ENCODE measurements at places on chromosomes 12 and 14. TPM values are rescaled to one million over a fixed set of nuclear protein-coding genes. Genes with fewer than 3 reads are reported as not detected.

DNA sequence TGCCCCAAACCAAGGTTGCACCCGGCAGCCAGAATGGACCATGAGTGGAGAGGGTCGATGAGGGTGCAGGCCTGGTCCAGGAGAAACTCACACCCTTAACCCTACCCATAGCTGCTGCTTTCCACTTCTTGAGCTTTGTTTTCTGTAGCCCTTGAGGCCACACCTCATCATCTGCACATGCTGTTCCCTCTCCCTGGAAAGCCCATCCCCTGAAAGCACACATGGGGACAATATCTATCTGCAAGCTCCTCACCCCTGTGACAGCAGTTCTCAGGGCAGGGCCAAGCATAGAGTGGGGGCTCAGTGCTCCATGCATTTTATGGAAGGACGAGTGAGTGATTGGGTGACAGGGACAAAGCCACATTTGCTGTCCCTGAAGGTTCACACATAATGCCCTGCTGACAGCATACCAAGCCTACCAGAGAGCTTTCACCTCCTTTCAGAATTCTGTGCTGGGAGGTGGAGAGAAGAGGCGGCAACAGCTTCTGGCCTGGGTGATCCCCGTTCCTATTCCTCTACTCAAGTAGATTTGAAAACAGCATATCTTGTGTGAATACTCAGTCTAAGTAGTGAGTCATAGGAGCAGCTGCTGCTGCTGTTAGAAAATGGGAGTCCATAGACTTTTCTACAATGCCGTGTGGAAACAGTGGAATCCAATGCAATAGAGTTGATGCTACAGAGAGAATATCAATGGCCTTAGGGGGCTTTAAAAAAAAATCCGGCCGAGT lies 44.6 kb downstream of the SRGAP1 start:
- no peak for DNase-seq
- H3K4me1 ChIP-seq: no peaks in the 10 kb centered on the region
- H3K36me3 ChIP-seq: 0 out of 2 replicates have a peak, but pooled peaks cover 4% of the 10 kb centered on the region

GRCh38 chr14:93044121-93044520 lies 71.6 kb downstream of the ITPK1 start:
- no peaks in the 10 kb centered on the region for H3K27me3 ChIP-seq
- peaks cover 96% of the 10 kb centered on the region for H3K4me1 ChIP-seq
- peak overlapping the region; percentile 99 for H3K27ac ChIP-seq
- H3K4me3 ChIP-seq: peak overlapping the region; percentile 38

The GARIN6 gene
- total RNA-seq: not detected

The DCD gene
- not detected for total RNA-seq

DNA sequence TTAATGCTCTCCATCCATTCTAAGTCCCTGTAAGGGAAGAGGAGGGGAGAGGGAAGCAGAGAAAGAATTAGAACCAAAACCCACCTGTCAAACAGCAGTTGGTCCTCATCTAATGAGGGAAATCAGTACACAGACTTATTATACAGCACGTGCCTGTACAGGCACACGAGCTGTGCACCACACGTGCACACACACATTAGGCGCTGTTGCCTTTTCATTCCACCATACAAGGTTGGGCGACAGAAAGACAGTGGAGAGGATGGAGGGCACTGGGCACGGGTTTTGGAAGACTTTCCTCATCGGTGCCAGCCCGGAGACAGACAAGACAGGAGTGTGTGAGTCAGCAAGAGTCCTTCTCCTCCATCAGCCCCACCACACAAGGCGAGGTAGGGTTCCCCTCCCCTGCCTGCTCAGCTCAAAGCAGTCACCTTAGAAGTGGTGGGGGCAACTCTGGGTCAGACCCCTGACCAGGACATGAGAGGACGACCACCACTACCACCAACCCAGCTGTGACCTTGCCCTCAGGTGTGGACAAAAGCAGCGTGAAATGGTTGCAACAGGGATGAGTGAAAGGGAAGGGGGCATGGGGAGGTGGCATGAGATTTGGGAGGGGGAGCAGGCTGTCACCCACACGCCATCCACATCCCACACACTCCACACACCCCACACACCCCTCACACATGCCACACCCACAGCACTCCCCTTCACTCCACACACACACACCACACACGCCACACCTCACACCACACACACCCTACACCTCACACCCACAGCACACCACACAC lies 80.7 kb downstream of the ACTN1 start:
- no peak for DNase-seq
- no peaks in the 10 kb centered on the region for H3K4me1 ChIP-seq
- no peaks in the 10 kb centered on the region for H3K27me3 ChIP-seq

DNA sequence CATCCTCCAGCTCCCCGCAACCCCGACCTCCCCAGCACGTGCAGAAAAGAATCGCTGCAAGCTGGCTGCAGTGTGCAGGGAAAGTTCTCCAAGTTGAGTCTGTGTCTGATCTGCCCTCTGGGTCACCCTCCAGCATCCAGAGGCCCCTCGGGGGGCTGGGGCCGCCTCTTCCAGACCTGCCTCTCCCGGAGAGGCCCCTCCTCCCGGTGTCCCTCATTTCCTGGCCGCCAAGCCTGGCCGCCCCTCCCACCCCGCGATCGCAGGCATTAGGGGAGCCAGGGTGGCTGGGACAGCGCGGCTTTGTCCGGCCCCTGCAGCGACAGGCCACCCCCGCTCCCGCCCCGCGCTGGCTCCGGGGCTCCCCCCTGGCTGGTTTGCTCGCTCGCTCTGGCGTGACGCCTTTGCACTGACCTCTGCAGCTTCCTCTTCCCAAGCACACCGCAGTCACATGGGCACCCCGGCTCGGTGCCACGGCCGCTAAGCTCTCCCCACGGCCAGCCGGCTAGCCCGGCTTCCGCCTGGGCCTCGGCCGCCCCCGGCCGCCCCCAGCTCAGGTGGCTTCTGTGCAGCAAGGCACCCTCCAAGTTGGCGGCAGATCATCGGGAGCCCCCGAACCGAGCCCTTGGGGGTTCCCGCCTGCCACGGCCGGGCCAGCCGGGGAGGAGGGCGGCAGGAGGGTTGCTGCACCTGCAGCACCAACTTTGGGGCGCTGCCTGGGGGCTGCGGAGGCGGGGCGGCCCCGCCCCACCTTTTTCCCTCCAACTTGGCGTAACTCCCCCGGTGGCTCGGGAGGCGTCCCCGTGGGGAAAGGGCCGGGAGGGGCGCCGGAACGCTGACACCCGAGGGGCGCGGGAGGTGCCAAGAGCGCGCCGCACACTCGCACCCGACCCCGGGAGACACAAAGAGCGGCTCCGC lies 43.7 kb downstream of the KDM2B start:
- no peak overlapping the region for H3K27ac ChIP-seq
- H3K4me1 ChIP-seq: peaks cover 10% of the 10 kb centered on the region
- H3K36me3 ChIP-seq: no peaks in the 10 kb centered on the region
- peak overlapping the region; percentile 81 for H3K4me3 ChIP-seq
- DNase-seq: peak; percentile 83

GRCh38 chr14:59761851-59762250 lies 108.7 kb downstream of the RTN1 start:
- no peaks in the 10 kb centered on the region for H3K4me1 ChIP-seq
- no peak for DNase-seq
- no peaks in the 10 kb centered on the region for H3K27me3 ChIP-seq

DNA sequence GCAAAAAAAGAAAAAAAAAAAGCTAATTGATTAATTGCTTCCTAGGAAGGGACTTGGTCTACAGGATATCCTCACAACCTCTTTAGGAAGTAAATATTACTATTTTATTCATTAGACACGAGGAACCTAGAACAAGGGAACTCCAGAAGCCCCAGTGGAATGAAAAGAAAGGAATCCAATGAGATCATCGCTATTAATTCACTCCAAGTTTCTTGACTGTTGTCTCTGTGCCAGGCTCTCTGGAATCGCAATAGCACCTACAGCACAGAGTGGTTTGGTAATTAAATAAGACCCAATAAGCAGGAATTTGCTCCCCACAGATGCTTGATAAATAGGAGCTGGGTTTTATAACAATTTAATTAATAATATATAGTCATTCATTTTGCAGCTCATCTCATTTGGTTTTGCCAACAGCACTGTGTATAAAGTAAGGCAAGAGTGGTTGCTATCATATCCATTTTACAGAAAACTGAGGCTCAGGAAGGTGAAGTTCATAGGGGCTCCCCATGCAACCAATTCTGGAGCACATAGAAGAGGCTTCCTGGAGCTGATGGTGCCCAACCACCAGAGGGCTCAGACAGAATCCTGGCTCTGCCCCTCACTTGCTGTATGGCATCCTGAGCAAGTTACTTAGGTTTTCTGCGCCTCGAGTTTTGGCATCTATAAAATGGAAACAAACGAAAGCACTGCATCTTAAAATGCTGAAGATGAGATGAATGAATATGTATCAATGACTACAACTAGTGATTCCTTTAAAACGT lies 420.2 kb downstream of the MED13L start:
- H3K4me1 ChIP-seq: no peaks in the 10 kb centered on the region
- H3K4me3 ChIP-seq: no peak overlapping the region
- no peak for DNase-seq
- peaks cover 64% of the 10 kb centered on the region for H3K27me3 ChIP-seq
- no peak overlapping the region for H3K27ac ChIP-seq

- no peak overlapping the region for H3K27ac ChIP-seq
- no peaks in the 10 kb centered on the region for H3K27me3 ChIP-seq
- no peak for DNase-seq
Measured at GRCh38 chr14:84442521-84442920, 1087.4 kb upstream of the FLRT2 start.

GRCh38 chr12:99493197-99493596 lies 154.4 kb upstream of the GARIN6 start:
- peaks cover 5% of the 10 kb centered on the region for H3K27me3 ChIP-seq
- no peak overlapping the region for H3K27ac ChIP-seq
- H3K4me3 ChIP-seq: no peak overlapping the region
- no peaks in the 10 kb centered on the region for H3K36me3 ChIP-seq

- no peak for DNase-seq
- peaks cover 16% of the 10 kb centered on the region for H3K4me1 ChIP-seq
- H3K36me3 ChIP-seq: peaks cover 15% of the 10 kb centered on the region
Measured at GRCh38 chr12:108560321-108560721, 652 bp downstream of the SART3 start.

The RNF212B gene
- not detected for total RNA-seq

GRCh38 chr12:15558915-15559528 lies 230.2 kb downstream of the EPS8 start:
- DNase-seq: no peak

The KCNA5 gene
- total RNA-seq: not detected
